ENCODE measurements at places on chromosomes 4 and X. TPM values are rescaled to one million over a fixed set of nuclear protein-coding genes. Genes with fewer than 3 reads are reported as not detected.
A peak's percentile ranks its signal among the peaks of the same experiment; 100 is the strongest.

DNA sequence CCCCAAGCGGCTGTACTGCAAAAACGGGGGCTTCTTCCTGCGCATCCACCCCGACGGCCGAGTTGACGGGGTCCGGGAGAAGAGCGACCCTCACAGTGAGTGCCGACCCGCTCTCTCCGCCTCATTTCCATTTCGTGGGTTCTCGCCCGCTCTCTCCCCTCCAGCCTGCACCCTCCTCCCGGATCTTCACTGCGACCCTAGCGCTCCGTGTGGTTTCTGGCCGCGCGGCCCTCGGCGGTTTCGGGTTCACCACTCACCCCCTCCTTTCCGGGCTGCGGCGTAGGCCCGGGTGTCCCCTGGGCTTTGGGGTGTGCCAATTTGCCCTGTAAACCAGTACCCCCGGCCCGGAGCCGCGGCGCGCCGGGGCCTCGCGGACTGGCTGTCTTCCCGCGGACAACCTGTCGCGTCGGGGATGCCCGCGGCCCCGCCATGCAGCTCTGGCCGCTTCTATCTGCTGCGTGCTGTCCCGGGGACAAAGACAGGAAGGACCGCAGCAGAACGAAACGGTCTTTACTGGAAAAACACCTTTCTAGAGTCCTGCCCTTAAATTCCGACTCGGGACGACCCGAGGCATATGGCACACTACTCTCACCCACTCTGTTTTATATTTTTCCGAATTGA lies 737 bp downstream of the FGF2 start:
- DNase-seq: peak; percentile 91
- H3K36me3 ChIP-seq: peaks cover 33% of the 10 kb centered on the region
- H3K4me1 ChIP-seq: peaks cover 49% of the 10 kb centered on the region
- H3K27me3 ChIP-seq: no peaks in the 10 kb centered on the region
- peak overlapping the region; percentile 88 for H3K27ac ChIP-seq
- peak overlapping the region; percentile 91 for H3K4me3 ChIP-seq

NXF2B gene
- not detected for total RNA-seq

RADX gene
- total RNA-seq: 1.4 TPM

GRCh38 chr4:10207116-10207515 lies 90.5 kb upstream of the WDR1 start:
- no peaks in the 10 kb centered on the region for H3K27me3 ChIP-seq
- H3K4me3 ChIP-seq: no peak overlapping the region
- H3K4me1 ChIP-seq: no peaks in the 10 kb centered on the region
- no peak for DNase-seq
- no peaks in the 10 kb centered on the region for H3K36me3 ChIP-seq

- H3K4me3 ChIP-seq: no peak overlapping the region
- no peak overlapping the region for H3K27ac ChIP-seq
- no peaks in the 10 kb centered on the region for H3K36me3 ChIP-seq
- DNase-seq: no peak
Observed at GRCh38 chr4:111991163-111991562, 154.1 kb upstream of the FAM241A start.

DNA sequence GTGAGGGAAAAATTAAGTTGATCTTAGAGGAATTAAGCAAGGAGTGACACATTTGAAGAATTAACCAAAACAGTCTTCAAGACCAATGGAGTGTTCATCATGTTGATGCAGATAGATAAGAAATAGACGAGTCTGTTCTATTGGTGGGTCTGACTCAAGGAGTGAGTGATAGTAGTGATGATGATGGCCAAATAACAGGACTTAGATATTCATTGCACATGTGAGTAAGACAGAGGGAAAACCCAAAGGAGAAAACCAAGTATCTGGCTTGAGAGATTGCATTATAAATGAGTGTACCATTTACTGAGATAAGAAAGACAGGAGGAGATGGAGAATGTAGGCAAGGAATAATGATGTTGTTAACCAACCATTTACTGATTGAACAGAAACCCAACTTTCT lies 321.3 kb downstream of the ADGRL3 start:
- H3K36me3 ChIP-seq: no peaks in the 10 kb centered on the region
- no peak overlapping the region for H3K4me3 ChIP-seq
- H3K4me1 ChIP-seq: no peaks in the 10 kb centered on the region
- DNase-seq: no peak

GRCh38 chrX:34918091-34918736 lies 24.4 kb upstream of the FAM47B start:
- no peaks in the 10 kb centered on the region for H3K27me3 ChIP-seq
- peak overlapping the region; percentile 22 for H3K27ac ChIP-seq
- H3K36me3 ChIP-seq: no peaks in the 10 kb centered on the region
- H3K4me1 ChIP-seq: peaks cover 12% of the 10 kb centered on the region
- no peak for DNase-seq
- H3K4me3 ChIP-seq: no peak overlapping the region

GRCh38 chr4:6988016-6988715 lies 55.0 kb upstream of the TADA2B start:
- peak; percentile 57 for DNase-seq
- H3K4me1 ChIP-seq: peaks cover 33% of the 10 kb centered on the region
- H3K36me3 ChIP-seq: peaks cover 1% of the 10 kb centered on the region
- no peaks in the 10 kb centered on the region for H3K27me3 ChIP-seq
- peak overlapping the region; percentile 84 for H3K4me3 ChIP-seq

DNA sequence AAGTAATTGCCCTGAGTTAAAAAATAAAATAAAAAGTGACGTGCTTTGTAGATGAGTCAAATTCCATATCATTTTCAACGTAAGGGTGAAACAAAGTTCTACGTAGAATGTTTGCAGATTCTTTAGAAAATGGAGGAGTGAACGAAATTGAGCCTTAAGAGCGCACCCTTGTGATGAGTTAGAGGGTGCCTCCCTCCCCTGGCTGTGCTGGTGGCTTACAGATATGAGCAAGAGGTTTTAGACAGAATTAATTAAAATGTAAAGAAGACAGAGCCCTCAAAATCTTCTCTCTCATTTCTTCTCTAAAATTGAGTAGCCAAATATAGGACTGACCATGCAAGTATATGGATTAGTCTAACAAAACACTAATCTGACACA lies 30.2 kb upstream of the LGI2 start:
- H3K36me3 ChIP-seq: no peaks in the 10 kb centered on the region
- H3K4me3 ChIP-seq: no peak overlapping the region
- DNase-seq: no peak
- H3K27ac ChIP-seq: no peak overlapping the region

GRCh38 chr4:120007191-120007871 lies 59.3 kb downstream of the MAD2L1 start:
- no peak for DNase-seq
- no peak overlapping the region for H3K4me3 ChIP-seq
- no peaks in the 10 kb centered on the region for H3K36me3 ChIP-seq
- H3K27ac ChIP-seq: peak overlapping the region; percentile 71
- no peaks in the 10 kb centered on the region for H3K27me3 ChIP-seq

DNA sequence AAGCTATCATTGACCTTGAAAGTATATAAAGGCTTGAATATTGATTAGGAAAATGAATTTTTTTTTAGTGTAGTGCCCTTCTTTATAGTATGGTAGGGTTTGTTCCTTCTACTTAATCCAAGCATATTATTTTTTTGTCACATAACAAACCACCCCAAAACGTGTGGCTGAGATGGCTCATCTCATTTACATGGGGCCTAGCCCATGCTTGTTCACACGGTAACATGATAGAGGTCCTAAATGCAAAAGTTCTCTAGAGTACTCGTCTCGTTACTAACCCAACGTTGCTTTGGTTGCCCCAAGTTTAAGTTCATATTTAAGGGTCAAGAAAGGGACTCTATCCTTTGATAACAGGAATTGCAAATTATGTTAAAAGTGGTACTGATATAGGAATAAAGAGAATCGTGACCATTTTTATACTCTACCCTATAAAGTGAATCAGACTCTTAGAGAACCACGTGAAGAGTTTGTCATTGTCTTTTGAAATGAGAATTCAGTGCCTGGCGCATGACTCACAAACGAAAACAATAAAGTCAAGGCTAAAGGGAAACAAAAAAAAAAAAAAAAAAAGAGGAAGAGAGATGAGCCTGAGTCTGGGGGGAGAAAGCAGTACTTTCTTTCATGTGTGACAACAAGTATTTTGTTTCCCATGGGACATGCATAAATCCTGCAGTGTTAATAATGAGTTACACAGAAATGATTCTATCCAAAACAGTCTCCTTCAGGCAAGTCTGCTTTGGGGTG lies 402.8 kb upstream of the NWD2 start:
- H3K27ac ChIP-seq: no peak overlapping the region
- DNase-seq: no peak
- H3K27me3 ChIP-seq: no peaks in the 10 kb centered on the region
- no peaks in the 10 kb centered on the region for H3K36me3 ChIP-seq
- H3K4me1 ChIP-seq: no peaks in the 10 kb centered on the region

CXorf65 gene
- total RNA-seq: not detected

DNA sequence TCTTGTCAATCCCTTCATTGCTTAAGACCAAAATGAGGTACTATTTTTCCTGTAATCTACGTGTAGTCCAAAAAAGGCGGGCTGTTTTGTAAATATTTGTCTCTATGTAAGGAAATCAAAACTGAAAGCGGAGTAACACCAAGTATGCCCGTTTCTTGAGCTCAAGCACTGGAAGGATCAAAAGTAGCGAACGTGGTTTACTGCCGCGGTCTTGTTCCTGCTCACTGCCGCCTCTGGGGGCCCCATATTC lies 71.5 kb downstream of the AFF1 start:
- DNase-seq: peak; percentile 86
- H3K27ac ChIP-seq: peak overlapping the region; percentile 96
- no peaks in the 10 kb centered on the region for H3K36me3 ChIP-seq

GRCh38 chr4:41430792-41431191 lies 107.2 kb upstream of the LIMCH1 start:
- DNase-seq: no peak
- no peaks in the 10 kb centered on the region for H3K27me3 ChIP-seq
- H3K4me1 ChIP-seq: peaks cover 5% of the 10 kb centered on the region
- no peaks in the 10 kb centered on the region for H3K36me3 ChIP-seq
- H3K4me3 ChIP-seq: no peak overlapping the region
- no peak overlapping the region for H3K27ac ChIP-seq

APOOL gene
- 9.1 TPM for total RNA-seq

GRIA3 gene
- total RNA-seq: 3.3 TPM

GRCh38 chrX:6228720-6229119 lies at the start of gene NLGN4X:
Gene NLGN4X (minus strand): TSS chrX:6228867. CDS start chrX:6151466, 77,401 bp downstream.
- no peaks in the 10 kb centered on the region for H3K4me1 ChIP-seq
- no peaks in the 10 kb centered on the region for H3K27me3 ChIP-seq
- H3K4me3 ChIP-seq: no peak within 1 kb of the TSS
- no peaks in the 10 kb centered on the region for H3K36me3 ChIP-seq
- H3K27ac ChIP-seq: no peak within 1 kb of the TSS

DNA sequence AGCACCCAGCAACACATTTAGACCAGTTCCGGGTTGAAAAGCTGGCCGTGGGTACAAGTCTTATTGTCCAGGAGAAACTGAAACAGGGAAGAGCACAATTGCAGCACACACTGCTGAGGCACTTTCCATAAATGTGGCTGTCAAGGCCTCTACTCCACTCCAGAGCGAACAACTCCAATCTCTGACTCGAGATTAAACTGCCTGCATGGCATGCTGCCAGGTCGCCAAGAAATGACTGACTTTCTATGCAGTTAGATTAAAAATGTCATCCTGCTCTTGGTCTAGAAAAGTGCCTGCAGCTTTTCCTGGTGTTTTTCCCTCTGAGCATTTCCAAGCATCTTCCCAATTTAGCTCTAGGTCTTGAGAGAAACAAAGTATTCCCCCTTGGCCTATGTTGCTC lies 260.6 kb upstream of the EMCN start:
- no peaks in the 10 kb centered on the region for H3K4me1 ChIP-seq
- no peak overlapping the region for H3K4me3 ChIP-seq
- no peaks in the 10 kb centered on the region for H3K36me3 ChIP-seq
- DNase-seq: no peak
- no peak overlapping the region for H3K27ac ChIP-seq

ABLIM2 gene
- 0.36 TPM for total RNA-seq

CCDC110 gene
- 2.2 TPM for total RNA-seq

TEX13C gene
- total RNA-seq: not detected

DNA sequence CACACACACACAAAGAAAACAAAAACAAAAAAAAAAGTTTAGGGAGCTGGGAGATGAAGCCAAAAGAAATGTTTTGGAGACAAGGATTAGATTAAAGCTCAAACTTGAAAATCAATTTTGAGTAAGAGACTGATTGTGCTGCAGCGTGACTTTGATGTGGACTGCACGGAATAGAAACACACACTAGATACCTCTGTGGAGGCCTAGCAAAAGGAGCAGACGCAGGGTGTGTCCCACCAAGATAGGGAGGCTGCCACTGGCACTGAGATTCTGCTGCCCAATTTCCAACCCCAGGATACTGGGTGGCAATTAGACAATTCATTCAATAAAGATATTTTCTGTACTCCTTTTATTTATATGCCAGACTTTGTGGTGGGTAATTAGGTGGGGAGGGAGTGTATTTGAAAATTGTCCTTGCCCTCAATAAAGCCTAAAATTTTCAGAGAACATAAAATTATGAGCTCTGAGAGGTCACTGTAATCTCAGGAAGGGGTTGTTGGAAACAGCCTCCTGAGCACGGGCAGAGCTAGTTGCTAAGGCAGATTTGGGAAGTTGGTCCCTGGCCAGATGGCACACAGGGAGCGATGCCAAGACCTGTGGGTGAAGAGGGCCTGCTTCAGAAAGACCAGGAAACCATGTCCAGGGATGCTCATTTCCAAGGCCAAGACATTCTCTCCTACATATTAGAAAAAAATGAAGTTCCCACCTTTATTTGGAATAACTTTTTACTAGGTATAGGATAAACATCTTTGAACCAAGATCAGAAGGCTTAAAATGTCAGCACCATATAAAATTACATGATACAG lies 1.9 kb upstream of the PPP3CA start:
- peak overlapping the region; percentile 94 for H3K4me3 ChIP-seq
- peak; percentile 77 for DNase-seq
- peaks cover 27% of the 10 kb centered on the region for H3K4me1 ChIP-seq
- peak overlapping the region; percentile 80 for H3K27ac ChIP-seq
- no peaks in the 10 kb centered on the region for H3K27me3 ChIP-seq
- no peaks in the 10 kb centered on the region for H3K36me3 ChIP-seq
